ENCODE measurements at places on chromosomes 16 and 17. TPM values are rescaled to one million over a fixed set of nuclear protein-coding genes. Genes with fewer than 3 reads are reported as not detected.

GRCh38 chr16:87441886-87442580, 49.9 kb downstream of the MAP1LC3B start:
- no peak for DNase-seq

The CCL16 gene
- 1.1 TPM for total RNA-seq

DNA sequence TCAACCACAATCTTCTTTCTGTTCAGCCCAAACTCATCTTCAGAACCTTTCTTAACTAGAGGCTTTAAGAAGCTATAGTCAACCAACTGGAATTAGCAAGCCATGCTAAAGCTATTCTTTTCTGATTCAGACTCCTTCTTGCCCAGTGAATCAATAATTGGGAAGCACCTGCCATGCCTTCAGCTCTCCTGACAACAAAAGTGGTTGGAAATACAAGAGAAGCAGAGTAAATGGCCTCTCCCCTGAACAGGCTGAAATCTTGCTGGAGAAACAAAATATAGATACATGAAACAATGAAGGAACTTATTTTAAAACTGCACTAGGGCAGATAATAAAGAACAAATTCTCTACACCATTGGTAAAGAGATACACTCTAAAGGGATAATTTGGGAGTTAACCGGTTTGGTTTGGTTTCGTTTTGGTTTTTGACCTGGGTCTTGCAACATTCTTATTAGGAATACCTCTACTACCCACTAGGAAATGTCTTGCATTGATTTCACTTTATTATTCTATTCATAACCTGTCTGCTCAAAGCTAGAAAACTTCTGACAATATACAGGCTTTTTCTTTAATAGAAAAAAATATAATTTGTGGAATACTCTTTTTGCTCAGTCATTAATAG, 173.6 kb upstream of the DYNLRB2 start:
- no peak for DNase-seq

DNA sequence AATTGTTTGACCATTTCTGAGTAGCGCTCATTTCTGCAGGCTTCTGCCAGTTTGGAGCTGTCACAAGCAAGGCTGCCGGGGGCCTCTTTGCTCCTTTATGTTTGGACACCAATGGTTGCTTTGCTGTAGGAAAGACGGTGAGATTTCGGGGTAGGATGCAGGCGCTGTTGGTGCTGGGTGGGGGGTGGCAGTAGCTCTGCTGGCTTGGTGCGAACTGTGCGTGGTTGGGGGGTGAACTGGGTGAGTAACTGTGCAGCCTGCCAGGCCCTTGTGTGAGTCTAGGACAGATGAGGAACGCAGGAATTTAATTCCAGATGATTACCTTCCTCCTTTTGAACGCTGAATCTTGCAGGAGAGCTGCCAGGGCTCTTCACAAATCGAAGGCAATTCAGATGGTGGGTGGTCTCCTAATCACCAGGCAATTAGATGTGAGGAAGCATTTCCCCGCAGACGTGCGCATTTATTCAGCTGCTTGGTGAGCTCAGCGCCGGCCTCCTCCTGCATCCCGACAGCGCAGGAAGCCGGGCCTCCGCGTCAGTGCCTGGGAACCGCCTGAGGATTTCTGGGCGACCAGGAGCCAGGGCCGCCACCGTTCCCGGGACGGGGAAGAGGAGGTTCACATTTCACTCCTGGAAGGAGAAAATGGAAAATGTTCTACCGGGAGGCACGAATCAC, 154.4 kb downstream of the FOXL1 start:
- no peak for DNase-seq

GRCh38 chr17:40992666-40993065, 1.3 kb downstream of the KRTAP3-3 start:
- DNase-seq, result no peak

GRCh38 chr16:76910931-76911330, 280.1 kb upstream of the MON1B start:
- no peak for DNase-seq

All from sciatic nerve (tissue), 2 donors.